ENCODE measurements at places on chromosomes 6 and 20.

DNA sequence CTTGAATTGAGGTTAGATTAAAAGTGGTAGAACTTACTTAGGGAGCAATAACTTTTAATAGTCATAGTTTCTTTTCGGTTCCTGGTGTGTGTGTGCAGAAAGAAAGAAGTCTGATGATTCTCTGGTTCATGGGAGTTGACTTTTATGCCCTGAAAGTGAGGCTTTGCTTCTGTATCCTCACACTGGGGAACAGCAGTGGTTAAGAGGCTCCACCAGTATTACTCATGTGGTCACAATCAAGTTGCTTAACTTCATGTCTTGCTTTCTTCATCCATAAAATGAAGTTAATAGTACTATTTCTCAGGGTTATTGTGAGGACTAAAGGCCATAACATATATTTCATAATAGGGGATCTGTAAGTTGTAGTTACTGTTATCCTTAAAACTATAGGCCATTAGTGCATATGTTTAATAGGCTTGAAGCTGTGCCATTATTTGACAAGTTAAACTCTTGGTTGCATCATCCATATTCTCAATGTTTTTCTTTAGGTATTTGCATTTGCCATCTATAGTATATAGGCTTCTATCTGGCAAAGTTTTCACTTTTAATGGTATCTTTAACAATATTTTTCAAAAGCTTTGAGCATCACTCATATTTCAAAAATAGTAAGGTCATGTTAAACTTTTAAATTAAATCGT is 262.4 kb downstream of the PLCB1 start:
- DNase-seq = no peak

DNA sequence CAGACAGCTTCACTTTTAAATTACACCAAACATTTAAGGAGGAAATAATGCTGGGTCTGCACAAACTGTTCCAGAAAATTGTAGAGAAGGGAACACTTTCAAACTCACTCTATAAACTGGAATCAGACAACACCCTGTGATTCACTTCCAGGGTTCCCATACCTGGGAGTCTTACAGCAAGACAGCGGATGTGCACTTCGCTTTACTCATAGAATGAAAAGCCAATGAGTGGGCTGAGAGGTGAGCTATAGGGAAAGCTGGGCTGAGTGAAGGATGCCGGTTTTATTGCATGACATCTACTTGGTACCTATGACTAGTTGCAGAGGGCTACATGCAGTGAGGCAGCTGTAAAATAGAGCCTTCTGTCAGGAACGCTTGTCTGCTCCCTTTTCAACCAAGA is 152.1 kb downstream of the FNDC1 start:
- DNase-seq = no peak

DNA sequence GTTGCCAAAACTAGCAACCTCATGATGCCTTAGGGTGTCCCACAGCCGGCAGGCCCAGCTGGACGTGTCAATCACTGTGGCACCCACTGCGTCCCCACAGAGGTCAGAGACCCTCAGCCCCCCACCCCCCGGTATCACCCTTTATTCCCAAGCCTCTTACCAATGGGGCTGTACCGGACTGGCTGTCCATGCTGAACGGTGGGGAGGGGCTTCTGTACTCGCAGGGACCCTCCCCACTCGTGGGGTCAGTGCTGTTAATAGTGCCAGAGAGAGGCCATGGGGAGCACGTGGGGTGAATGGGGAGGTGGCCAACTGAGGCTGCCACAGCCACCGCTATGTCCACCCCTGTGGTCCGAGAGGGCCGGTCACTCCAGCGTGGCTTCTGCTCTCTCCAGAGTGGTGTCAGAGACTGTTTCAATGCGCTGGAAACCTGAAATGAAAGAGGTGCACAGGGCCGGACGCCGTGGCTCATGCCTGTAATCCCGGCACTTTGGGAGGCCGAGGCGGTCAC is 68.6 kb downstream of the THBS2 start:
- no peak for DNase-seq

- no peak for DNase-seq
Measured at GRCh38 chr6:3872370-3872854, 23.2 kb downstream of the FAM50B start.

DNA sequence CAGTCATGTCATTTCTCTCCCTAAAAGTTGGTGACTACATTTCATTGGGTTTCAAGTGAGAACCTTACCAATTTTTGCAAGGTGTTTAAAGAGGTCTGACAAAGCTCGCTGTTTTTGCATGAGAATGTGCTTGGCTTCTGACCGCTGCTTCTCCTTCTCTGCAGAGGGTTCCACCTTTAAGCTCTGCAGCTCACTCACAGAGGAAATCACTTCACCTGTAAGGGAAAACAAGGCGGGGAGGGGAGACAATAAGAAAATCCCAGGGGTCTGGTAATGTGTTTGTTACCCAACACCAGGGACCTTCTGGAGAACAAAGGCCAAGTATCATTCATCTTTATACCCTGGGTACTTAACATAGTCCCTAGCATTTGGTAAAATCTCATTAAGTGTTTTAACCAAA is 40.0 kb upstream of the LYRM2 start:
- DNase-seq = no peak

DNA sequence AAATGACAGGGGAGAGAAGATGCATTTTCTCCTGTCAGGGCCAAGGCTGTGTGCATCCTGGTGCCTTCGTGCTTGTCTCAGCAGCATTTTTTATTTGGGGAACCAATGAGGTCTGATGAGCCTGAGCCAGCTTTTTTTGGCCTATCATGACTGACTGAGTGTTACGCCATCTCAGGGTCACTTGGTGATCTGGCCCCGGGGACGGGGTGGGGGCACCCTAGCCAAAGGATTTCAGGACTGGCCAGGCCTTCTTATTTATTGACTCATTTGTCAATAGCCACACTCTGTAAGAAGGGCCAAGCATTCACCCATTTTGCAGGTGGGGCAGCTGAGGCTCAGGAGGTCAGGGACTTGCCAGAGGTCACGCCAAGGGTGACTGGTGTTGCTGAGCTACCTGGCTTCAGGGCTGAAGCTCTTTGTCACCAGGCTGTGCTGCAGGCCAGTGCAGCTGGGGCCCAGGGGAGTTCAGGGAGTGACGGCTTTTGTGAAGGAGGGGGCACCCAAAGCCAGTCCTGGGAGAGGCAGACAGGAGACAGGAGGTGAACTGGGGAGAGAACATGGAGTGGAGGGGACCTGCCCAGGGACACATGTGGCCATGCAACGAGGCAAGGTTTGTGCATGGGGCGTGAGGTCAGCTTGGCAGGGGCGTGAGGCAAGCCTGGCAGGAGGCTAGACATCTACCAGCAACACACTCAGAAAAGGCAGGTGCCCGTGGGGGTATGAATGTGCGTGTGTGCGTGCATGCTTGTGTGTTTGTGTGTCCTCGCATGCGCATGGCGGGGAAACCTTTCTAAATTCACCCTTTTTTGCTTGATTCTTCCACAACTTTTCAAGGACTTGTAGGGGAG is 31.1 kb downstream of the VSTM2L start:
- DNase-seq = no peak

DNA sequence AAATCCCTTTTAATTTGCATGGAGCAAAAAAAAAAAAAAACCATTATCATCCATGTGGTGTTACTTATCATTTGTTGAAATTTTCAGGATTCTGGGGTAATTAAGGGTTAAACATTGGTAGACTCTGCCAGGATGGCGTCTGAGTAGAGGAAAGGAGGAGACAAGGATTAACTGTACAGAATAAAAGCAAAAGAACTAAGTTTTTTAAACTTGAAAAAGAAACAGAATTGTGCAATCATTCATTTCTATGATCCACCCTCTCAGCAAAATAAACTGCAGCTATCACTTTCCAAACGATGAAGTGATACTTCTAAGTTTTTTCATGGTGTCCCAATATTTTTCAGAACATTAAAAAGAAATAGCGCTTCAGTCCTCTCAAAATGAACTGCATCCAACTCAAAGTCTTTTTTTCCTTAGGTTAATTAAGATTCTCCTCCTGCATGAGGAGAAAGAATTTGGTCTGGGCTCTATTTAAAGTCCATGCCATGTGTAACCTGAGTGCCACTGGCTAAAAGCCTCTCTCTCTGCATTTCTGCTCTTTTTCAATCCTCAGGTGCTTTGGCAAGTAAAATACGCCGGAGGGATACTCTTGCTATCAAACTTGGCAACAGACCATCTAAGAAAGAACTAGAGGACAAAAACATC is 69.5 kb upstream of the LTV1 start:
- no peak for DNase-seq

GRCh38 chr6:167898673-167899311 is 72.1 kb downstream of the AFDN start:
- no peak for DNase-seq

DNA sequence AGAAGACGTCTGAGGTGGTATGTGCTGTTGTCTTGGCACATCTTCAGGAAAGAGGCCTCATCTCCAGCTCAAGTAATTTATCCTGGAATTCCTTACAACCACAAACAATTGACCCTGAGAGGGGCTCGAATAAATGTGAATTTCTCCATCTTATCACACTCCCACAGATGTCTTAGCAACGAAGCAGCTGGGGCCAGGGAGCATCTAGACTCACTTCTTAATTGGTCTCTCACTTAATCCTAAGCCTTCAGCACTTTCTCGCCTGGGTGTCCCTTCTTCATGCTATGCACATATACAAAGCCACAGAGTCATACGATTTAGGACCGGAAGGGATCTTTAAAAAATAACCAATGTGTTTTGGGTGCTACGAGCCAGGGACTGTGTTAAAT is 27.1 kb downstream of the PCK1 start:
- DNase-seq = no peak

DNA sequence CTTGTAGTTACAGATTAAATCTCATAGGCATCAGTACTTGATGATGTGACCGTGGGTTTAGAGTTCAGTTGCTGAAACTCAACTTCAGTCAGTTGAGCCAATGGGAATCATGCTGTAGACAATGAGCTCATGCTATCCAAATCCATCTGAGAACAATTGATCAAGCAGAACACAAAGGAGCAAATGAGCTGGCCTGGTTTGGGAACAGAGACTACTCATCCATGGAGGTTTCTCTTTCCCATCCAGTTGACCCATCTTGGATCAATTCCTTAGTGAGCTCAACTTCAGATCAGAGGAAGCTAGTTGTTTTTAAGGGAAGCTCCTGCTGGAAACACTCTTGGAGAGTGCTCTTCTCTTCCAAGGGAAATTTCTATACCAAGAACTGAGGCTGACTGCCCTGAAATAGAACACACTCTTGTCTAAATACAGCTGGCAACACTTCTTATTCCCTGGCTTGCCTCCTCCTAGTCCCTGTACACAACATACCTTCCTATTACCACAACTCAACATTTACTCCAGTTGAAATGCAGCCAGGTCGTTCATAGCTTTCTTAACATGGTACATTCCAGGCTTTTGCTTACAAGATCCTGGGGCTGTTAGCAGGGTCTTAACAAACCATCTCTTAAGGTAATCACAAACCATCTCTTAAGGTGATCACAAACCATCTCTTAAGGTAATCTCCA is 203.9 kb upstream of the PRDM1 start:
- DNase-seq = no peak

DNA sequence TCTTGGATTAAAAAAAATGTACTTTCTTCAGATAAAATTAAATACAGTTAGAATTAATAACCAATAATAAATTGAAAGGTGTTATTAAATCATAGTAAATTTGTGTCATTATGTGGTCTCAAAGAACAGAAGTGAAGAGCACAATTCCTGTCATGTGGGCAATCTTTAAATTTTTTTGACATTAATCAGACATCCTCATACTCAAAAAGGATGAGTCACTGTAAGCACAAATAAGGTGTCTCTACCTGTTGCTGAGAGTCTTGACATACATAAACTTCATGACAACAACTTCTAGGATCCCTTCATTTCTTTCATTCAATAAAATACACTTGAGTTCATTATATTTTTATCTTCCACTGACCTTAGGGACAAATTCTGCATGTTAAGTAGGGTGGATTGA is 76.1 kb downstream of the SLC22A3 start:
- no peak for DNase-seq

DNA sequence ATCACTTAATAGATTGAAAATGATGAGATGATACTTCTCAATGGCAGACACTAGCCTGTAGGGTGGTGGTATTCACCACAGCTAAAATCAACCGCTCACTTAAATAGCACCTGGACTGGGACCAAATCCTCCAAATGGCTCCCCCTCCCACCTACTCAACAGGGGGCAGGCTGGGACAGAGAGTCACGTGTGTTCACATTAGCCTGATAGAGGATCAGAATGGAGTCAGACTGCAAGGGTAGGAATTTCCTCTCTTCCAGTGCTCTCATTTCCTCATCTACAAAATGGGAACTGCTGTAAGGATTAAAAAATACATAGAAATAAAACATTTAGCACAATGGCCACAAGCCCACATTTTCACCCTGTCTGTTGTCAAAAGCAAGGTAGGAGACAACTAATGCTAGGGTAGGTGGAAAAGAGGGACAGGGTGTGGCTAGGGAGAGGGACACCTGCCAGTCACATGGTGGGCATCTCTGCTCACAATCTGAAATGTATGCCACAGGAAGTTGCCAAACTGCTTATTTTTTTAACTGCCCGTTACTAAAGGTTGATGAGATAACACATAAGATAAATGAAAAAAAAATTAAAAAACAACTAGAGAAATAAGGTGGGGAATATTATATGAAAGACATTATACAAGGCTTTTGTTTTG is 55.3 kb downstream of the BACH2 start:
- DNase-seq = no peak

- DNase-seq = no peak
Measured at GRCh38 chr6:101777646-101778045, 384.1 kb downstream of the GRIK2 start.

DNA sequence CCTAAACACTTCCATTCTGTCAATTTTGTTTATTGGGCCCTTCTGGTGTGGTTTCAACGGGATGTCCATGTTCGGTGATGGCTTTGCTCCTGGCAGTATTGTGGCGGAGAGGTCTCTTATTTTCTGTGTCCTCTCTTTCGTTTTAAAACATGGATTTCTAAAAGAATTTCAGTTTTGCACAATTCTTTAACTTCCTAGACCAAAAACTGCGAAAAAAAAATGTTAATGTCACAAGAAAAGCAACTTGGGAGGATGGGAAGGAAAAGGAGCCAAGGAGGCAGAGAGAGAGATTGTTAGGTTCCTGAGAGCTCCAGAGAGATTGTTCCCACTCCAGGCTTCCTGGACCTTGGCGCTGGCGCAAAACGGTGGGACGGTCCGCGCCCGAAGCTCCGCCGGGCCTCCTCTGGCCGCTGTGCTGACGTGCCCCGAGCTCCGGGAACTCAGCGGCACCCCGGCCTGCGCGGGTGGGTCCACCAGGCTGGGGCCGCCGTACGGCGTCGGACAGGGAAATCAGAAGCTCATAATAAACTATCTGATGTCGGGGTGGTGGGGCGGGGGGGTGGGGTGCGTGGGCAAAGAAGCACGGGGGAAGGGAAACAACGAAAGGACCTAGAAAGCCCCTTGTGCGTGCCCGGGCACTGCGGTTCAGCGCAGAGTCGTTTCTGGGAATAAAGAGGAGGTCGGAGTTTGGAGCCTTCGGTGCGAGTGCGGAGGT is 951 bp upstream of the OLIG3 start:
- no peak for DNase-seq
